ENCODE measurements at places on chromosomes 3 and 15. TPM values are rescaled to one million over a fixed set of nuclear protein-coding genes. Genes with fewer than 3 reads are reported as not detected.

Gene CORO2B
- total RNA-seq = 0.12 TPM

Gene NRROS
- total RNA-seq = 0.40 TPM

GRCh38 chr15:79657722-79658121 lies 225.6 kb downstream of the MINAR1 start:
- no peak for ATAC-seq

DNA sequence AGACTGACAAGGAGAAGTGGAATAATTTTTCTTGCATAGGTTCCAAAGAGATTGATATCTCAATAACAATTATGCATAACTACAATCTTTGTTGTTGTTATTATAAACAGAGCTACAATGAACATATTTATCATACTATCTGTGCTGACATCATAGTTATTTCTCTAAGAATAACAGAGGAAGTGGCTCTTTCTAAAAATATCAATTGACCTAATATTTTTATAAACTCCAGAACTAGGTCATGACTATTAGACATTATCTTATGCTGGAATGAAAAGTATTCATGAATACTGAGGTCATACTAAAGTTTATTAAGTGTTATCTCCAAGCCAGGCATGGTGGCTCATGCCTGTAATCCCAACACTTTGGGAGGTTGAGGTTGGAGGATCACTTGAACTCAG lies 114.1 kb downstream of the DCLK3 start:
- ATAC-seq = no peak

GRCh38 chr3:172159962-172160538 lies 120.7 kb downstream of the FNDC3B start:
- peak; percentile 27 for ATAC-seq

GRCh38 chr3:97928986-97929385 lies 43.2 kb downstream of the RIOX2 start:
- no peak for ATAC-seq

GRCh38 chr15:82944821-82945220 lies 7.7 kb downstream of the HOMER2 start:
- peak; percentile 14 for ATAC-seq

DNA sequence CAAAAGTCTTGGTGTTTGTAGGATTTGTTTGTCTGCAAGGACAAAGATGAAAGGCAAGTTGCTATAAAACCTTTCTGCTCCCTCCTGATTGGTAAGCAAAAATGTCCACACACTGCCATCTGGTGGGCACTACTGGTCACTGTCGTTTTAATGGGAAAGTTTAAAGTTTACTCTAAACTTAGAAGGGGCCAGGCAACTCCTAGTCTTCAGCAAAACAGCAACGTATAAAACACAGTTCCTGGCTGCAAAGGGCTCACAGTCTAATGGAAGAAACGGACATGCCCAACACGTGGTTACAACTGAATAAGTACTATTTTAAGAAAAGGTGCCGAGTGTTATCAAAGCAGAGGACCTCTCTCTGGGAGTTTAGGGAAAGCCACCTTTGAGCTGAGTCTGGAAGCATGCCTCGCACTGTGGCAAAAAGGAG lies 23.7 kb upstream of the TPRG1 start:
- ATAC-seq = peak; percentile 57

- no peak for ATAC-seq
Measured at GRCh38 chr15:67551207-67551743, 8.8 kb downstream of the MAP2K5 start.

GRCh38 chr3:177571271-177571943 lies 374.1 kb upstream of the TBL1XR1 start:
- ATAC-seq = peak; percentile 57

DNA sequence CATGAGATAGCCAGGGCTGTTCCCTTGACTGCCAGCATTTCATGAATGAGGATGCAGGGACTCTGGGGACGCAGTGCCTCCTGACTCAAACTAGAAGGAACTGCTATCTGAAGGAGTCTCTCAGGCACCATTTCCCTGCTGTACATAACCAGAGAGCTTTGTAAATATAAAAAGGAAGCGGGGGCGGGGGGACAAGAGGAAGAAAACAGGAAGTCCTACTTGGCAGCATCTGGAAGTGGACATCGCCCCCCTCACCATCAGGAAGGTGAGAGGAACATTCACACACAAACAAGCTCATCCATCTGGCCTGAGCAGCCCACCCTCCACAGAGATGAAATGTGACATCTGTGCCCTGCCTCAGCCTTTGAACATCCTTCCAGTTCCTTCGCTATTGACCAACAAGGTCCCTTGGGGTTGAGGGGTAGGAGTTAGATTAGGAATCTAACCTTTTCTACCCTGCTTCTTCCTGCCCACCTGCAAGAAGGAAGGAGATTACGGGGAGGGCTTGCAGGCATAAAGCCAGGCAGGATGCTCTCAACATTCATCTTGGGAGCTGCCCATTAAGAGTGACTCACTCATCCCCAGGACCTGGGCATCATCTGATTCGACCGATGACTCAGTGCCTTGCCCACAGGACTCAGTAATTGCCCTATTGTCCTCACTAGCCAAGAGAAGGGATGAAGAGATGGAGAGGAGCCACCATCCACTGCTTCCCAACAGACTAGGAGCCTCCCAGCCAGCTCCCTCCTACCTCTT lies 31.9 kb downstream of the SH3BP5 start:
- ATAC-seq = peak; percentile 82

DNA sequence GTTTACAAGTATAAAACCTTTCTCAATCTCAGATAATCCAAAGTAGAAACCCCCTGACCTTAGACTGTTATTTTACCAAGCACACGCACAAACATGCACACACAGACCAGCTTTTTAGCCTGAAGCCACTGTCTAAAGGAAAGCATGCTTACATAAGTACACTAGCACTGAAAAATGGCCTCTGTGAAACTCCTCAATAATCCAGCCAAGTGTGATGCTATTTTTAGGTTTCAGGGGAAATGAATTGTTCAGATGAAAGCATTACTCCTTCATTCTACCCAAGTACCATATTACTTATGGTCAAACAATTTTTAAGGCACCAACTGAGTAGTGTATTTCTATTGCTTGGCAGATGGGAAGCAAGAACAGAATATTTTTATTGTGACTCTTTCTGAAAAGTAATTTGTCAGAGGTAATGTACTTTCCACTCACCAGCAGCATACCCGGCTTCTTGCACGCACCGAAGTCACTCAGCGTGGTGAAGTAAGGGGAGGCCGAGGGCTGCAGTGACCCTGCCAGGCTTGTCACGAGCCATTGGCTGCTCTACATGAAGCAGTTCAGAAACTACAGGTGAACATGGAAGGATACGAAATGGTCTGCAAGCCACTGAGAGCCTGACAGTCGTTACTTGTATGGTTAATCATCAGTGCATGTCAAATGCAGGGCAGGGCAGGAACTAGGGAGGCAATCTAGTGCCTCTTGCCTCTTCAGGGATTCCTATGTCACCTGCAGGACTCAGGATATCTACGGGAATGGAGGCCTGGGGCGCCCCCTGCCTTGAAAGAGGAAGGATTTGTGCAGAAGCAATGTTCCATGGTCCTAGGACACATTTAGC lies 106.7 kb downstream of the GABRB3 start:
- ATAC-seq = no peak

DNA sequence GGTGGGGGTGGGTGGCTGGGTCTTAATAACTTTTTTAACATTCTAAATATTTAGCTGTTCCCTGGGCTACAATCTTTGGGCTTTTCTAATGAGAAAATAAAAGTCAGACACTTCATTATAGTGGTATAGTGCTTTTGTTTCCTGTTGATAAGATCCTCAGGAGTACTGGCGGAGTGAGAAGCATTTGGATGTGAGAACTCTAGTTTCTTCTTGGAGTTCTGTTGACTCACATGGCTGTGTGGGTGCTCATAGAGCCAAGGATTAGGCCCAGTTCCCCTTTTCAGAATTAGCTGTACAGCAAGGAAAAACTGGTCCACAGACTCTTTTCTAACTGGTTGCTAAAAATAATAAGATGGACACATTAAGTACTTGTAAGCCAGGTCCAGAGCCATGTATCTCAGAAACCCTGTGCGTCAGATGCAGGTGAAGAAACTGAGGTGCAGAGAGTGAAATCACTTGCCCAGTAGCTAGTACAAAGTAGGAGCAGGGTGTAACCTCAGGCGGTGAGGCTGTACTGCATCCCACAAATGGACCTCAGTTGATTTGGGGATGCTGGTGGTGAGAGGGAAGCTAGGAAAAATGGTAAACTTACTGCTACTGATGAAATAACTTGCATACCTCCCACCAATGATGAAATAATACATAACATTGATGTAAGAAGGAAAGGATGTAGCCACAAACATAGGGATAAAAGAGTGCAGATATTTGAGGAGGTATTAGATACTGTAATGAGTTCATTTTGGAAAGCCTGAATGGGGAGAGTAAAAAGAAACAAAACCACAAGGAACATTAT lies 2.3 kb downstream of the ITPR1 start:
- ATAC-seq = no peak

Data from esophagus mucosa (tissue), 1 donor.